ENCODE measurements at places on chromosomes 4 and X.

GRCh38 chr4:138405934-138406567, 163.9 kb upstream of the SLC7A11 start:
- DNase-seq = peak; percentile 73

GRCh38 chr4:90695411-90695810, 568.2 kb downstream of the CCSER1 start:
- DNase-seq = no peak

GRCh38 chr4:71156616-71157015, 163.2 kb downstream of the DCK start:
- peak; percentile 36 for DNase-seq

GRCh38 chr4:44927399-44928380, 201.3 kb upstream of the GNPDA2 start:
- DNase-seq = no peak

- peak; percentile 57 for DNase-seq
These were observed 2.1 kb downstream of the PPP3CA start for GRCh38 chr4:101345271-101345595.

DNA sequence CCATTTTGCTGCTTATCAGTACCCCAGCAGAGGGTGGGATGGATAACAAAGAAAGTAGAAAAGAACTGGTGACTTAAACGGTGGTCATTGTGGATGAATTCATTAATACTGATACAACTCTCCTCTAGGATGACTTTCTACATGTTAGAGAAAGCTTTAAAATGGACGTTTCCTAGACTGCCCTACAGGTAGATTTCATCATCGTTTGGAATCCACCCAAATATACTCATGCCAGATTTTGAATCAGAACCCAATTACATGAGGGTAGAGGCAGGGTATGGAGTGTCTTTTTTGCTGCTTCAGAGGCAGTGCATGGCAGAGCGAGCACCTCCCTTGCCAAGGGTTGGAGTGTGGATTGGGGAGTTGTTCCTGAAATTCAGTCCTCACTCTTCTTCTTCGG, 13.3 kb upstream of the ANTXR2 start:
- DNase-seq = no peak

DNA sequence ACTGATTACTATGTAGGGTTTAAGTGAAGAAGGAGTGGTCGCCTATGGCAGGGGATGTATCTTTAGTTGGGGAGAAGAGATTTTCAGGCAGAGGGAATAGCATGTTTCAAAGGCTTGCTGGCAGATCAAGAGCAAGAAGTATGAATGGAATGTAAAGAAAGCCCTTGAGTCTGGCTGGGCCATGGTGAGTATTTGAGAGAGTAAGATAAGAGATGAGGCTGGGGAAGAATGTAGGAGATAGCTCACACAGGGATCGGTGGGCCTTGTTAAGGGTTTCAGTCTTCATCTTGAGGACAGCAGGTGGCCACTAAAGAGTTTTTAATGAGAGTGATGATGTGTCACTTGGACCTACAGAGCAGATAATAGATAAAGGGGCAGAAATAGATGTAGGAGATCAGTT, 319.1 kb upstream of the RPS6KA3 start:
- peak; percentile 0 for DNase-seq

GRCh38 chr4:148790246-148790645, 348.0 kb upstream of the NR3C2 start:
- no peak for DNase-seq

DNA sequence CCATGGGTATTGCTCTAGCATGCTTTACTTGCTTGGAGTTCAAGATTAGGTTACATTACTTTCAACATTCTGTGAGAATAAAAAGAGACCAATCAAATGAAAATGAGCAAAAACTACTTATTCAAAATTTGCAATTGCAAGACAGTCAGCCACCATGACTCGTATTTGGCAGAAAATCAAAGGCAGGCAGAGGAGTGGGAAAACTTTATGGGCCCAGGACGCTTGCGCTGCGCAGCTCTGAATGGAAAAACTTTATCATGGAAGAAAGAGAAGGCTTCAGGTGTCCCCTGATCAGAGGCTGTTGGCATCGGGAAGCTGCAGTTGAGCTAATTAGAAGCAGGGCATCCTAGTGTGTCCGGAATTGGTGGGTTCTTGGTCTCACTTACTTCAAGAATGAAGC, 250.6 kb downstream of the USP46 start:
- DNase-seq = no peak

GRCh38 chrX:107672955-107673378, 44.7 kb downstream of the PRPS1 start:
- DNase-seq = peak; percentile 53

- peak; percentile 37 for DNase-seq
These were observed 42.2 kb downstream of the SH2D1A start for GRCh38 chrX:124388562-124388961.
